ENCODE measurements at places on chromosomes 6 and 20.

- DNase-seq: no peak
Measured at GRCh38 chr20:41086402-41087324, 50.7 kb upstream of the PLCG1 start.

- DNase-seq: no peak
Measured at GRCh38 chr6:119426619-119427018, 77.1 kb upstream of the MAN1A1 start.

- no peak for DNase-seq
Measured at GRCh38 chr6:122052346-122052900, 347.0 kb upstream of the HSF2 start.

DNA sequence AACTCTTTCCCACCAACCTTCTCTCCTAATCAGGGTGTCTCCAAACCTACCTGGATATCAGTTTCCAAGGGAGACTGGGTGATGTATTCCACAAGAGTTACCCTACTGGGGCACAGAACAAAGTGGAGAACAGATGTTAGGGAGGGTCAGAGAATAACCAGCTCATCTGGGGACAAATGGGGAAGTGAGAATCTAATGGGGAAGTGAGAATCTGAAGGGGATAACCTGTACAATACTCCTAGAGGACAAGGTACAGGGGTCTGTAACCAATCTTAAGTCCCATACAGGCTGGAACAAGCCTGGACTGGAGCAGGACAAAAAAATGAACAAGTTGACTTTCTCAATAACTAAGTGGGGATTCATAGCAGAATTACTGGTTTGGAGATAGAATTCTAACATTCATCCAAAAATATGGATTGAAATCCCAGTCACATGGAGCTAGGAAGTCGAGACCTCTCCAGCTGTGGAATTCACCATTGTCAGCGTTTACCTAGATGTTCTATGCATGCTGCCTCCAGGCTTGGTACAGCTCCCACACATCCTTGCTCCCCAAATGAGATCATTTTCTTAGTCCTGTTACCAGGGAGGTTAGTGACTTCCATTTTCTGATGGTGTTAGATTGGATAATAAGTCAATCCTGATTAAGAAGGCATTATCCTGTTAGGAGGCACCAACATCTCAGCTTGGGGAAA, 214.8 kb upstream of the MOCS1 start:
- DNase-seq: no peak

GRCh38 chr6:136212608-136213007, 37.5 kb downstream of the MTFR2 start:
- no peak for DNase-seq

GRCh38 chr6:3088968-3089367, 20.7 kb downstream of the RIPK1 start:
- no peak for DNase-seq

DNA sequence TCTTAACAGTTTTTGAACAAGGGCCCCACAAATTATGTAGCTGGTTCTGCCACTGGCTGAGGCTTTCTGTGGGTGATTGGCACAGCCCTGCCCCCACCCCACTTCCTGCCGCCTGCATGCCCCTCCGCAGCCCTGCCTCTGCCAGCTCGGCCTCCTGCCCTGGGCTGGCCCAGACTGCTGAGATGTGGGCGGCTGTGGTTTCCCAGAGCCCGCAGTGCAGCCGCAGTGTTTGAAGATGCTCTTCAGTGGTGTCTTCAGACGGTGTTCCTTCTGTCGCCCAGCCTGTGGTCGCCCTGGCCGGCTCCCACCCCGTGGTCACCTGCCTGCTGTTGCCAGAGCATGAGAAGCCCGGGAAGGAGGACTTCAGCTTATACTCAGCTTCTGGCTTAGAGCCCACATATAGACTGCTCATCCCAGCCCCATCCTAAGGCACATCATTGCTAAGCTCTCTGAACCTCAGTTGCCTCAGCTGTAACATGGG, 154.3 kb downstream of the VEGFA start:
- DNase-seq: no peak

GRCh38 chr6:25178336-25179035, 100.7 kb upstream of the CARMIL1 start:
- no peak for DNase-seq
